ENCODE measurements at places on chromosomes 2 and 18.

DNA sequence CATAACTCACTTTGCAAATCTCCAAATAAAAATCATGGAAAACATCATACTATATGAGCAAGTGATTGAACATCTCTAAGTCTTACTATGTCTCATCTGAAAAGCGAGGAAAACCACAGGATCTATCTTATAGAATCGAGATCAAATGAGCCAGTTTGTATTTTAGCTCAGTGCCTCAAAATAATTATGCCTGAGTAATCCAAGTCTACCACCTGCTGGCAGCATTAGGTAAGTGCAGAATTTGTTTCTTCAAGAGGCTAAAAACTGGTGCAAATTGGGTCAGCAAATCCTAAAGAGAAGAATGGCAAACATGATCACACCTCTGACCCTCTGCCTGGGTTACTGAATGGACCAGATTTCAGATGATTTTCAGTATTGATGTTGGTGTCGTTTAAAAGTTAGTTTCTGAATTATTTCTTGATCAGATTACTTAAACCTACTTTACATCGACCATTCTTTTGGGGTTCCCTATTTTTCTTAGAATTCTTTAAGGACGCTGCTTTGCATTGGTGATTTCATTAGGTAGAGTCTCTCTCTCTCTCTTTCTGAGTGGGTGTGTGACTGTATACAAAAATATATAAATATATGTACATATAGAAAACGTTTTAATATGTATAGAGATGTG, 12.7 kb upstream of the FHOD3 start:
- DNase-seq, result peak; percentile 58

DNA sequence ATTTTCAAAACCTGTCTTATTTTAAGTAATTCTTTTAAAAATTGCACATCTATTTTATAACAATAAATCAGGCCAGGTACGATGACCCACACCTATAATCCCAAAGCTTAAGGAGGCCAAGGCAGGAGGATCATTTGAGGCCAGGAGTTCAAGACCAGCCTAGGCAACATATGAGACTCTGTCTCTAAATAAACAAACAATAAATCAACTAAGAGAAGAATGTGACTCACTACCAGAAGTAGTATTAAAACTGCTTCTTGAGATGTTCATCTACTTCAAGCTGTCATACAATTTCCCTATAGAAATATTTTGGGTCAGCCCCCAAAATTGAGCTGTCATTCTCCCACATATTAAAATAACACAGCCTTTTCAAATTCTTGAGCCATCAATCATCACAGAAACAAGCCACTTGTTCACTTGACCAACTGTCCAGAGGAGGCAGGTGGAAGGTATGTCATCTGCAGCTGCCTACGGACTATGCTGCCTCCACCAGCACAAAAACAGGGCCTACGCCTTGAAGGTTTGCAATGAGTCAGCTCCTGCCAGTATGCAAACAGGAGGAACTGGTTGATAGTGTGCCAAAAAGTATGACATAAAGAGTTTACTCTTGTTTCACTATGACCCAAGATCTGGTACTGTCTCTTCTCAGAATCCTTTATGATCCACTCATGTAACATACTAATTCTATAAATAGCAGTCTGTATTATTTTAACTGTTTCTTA, 33.6 kb downstream of the KIDINS220 start:
- DNase-seq, result peak; percentile 58

DNA sequence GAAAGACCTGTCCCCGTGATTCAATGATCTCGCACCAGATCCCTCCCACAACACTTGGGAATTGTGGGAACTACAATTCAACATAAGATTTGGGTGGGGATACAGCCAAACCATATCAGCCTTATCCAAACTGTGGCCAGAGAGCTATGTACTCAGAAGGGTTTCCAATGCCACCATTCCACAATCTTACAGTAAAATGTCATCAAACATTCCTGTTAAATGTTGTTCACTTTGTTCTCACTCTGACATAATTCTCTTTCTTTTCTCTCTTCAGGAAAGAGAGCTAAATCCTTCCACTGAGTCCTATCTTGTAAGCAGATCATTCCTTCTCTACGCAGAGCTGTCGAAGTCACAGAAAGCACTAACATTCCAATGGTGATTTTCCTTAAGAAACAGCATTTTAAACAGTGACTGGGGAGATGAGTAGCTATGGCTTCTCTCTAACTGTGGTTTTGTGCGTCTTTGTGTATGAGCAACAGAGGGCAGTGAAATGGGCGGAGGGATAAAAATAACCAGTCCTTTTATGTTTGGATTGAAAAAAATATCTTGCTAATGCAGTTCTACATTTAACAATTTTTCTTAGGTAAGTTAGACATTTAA, 684.7 kb downstream of the EPHA4 start:
- DNase-seq, result no peak

- peak; percentile 66 for DNase-seq
These were observed 285.8 kb upstream of the REV1 start for GRCh38 chr2:99775585-99775984.

DNA sequence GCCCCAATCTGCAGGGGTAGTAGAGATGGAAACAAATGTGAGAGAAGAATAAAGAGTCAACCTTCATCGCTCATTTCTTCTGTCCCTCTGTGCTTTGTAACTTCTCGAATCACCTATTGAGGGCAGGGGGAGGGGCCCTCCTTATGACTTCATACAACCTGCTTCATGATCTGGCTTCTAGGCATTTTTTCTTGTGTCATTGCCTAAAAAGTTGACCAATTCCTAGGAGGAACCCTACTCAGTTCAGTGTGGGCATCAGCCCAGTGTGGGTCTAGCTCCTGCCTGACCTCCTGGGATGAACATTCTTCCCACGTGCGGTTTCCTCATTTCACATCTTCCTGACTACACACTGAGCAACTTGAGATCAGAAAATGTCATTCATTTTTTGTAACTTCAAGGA, 46.3 kb upstream of the CREB1 start:
- no peak for DNase-seq

- DNase-seq, result no peak
These were observed 75.4 kb upstream of the ZEB2 start for GRCh38 chr2:144595279-144595678.

GRCh38 chr2:24022975-24023575, 13.2 kb downstream of the MFSD2B start:
- DNase-seq, result no peak

DNA sequence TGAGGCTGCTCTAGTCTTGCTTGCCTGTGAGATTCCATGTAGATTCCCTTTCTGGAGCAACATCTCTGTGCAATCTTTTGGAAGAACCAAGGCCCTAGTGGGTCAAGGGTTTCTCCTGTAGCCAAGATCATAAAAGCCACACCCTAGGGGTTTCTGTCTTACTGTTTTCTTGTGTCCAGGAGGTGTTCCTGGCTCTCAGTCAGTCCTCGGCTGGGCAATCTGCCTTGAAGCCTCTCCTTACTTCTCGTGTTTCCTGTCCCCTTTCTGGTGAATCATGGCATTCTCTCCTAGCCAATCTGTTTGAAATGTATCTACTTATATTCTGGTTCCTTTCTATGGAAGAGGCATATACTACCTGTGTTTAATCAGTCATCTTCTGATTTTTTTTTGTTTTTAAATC, 484.8 kb upstream of the UBE2E3 start:
- no peak for DNase-seq

- DNase-seq, result peak; percentile 8
These were observed 582.4 kb upstream of the RAB6C start for GRCh38 chr2:129396980-129397599.

GRCh38 chr18:78123144-78123909, 856.3 kb upstream of the SALL3 start:
- no peak for DNase-seq

- peak; percentile 7 for DNase-seq
These were observed 1.3 kb upstream of the LRP2 start for GRCh38 chr2:169363560-169364150.

DNA sequence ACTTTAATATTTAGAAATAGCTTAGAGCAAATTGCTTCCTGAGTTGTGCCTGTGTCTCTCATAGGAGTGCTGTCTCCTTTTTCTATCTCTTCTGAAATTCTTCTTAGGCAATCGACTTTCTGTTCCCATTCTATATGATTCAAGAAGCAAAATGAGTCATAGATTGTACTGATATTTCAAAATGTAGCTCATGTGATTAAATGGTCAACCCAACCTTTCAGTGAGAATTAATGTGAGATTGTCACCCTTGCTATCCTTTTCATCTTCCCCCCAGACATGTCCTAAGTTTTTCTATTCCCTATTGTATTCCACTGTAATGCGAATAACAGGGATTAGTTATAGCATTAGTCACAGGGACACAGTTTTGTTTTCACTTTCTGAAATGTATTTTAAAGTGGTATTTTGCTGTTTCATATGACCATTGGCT, 413.6 kb downstream of the THSD7B start:
- no peak for DNase-seq

GRCh38 chr18:70197026-70197425, 8.5 kb downstream of the RTTN start:
- DNase-seq, result peak; percentile 2

DNA sequence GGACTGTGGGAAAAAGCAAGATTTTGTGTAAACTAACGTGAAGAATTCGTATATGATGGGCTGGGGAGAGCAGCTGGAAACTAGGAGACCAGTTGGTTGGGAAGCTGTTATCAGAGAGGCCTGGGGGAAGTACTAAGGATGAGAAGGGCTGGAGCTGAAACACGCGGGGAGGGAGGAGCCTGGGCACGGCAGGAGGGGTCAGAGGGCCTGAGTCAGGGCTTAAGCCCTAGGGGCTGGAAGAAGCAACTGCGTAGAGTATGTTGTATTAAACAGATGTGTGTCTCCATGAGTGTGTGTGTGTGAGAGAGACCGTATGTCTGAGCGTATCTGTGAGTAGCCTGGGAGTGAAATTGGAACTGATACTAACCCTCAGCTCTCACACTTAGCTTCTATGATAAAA, 8.4 kb downstream of the POMC start:
- peak; percentile 20 for DNase-seq

DNA sequence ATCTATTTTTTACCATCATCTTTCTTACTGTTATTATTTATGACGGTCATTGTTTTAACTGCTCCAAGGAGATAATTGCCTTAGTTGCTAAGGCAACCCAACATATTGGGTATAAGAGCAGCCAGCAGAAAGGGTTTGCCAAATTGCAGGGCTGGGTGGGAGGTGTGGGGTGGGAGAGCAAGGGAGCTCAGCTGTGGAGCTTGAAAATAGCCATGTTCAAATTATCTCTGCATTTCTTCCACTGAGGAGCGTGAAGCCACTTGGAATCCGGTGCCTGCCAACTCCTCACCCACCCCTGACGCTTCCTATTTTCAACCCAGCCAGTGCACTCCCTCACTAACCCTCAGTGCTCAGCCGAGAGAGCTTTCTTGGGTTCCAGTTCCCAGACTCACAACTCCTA, 60.8 kb downstream of the SETBP1 start:
- DNase-seq, result no peak

GRCh38 chr18:23194155-23194996, 59.1 kb downstream of the CABLES1 start:
- DNase-seq, result peak; percentile 47

GRCh38 chr18:79493801-79494211, 98.1 kb downstream of the NFATC1 start:
- no peak for DNase-seq

- DNase-seq, result no peak
These were observed 15.8 kb downstream of the INO80C start for GRCh38 chr18:35481960-35482366.

GRCh38 chr2:233650981-233651380, 14.7 kb downstream of the UGT1A10 start:
- DNase-seq, result no peak

DNA sequence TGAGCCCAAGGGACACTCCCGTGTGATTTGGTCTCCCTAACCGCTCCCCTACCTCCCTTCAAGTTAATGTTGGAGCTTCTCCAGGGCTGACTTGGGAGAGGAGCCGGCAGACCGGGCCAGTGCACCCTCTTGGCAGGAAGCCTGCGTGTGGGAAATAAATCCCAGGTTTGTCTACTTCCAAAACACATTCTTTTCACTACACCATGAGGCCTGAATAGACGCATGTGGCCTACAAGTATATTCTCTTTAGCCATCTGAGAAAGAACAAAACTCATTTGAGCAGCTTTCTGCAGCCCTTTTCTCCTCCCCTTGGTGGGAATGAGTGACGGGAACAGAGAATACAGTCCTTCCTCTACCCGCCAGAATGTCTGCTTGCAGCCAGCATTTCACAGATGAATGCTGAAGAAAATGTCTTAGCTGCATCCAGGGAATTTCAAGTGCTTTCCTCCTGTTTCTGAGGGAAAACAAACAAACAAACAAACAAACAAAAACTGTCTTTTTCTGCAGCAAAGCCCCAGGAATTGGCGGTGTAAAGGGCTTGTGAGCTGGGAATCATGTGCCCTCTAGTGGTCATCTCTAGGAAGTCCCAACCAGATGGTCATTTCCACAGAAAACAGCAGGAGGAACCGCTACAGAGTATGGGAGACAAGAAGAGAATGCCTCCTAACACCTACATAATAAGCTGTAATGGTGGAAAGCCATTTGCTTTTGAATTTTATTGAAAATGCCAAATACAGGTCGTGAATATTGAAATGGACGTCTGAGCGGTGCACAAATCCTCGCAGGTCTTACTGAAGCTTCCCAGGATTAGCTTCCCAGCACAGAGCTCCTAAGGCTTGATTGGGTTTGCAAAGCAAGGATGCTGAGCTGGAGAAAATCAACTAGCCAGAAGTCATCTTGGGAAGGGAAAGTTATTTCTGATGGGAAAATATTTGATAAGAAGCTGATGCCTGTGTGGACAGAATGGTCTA, 41.2 kb upstream of the DAPL1 start:
- peak; percentile 85 for DNase-seq

DNA sequence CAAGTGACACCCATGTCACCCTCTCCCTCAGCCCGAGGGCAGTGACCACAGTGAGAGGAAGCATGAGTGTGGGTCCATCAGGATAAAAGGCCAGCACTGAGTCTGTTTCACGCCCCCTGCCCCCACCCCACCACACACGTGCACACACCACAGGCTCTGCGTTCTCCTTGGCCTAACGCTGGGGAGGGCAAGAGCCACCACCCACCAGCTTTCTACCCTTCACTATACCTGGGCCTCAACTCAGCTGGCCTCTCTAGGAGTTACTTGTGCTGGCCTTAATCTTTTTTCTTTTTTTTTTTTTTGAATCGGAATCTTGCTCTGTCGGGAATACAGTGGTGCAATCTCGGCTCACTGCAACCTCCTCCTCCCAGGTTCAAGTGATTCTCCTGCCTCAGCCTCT, 140.5 kb downstream of the ZFP36L2 start:
- no peak for DNase-seq

GRCh38 chr18:24734058-24734457, 273.6 kb downstream of the HRH4 start:
- no peak for DNase-seq

DNA sequence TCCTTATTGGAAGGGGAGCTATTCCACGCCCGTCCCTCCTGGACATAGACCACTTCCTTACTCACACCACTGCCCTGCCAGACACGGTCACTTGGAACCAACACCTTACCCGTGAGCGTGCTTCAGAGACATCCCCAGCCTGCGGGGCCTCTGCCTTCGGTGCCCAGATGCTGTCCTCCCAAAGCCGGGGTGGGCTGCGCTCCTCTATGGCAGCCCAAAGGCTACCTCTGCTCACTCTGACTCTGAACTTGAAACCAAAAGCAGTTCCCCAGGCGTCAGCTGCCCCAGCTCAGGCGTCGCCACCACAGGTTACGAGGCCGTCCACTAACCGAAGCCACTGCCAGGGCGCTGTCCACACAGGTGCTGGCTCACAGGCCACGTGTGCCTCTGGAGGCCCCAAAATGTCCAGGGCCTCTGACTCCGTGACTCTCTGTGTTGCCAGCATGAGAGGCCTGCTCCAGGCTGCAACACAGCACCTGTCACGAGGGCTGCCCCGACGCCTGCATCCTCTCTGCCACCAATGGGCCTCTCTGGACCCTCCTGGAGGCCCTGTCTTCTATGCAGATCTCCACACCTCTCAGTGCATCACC, 23.8 kb downstream of the HDAC4 start:
- DNase-seq, result no peak

All from AG08395 (cell line).